Tongue (tissue), 3 donors: ENCODE measurements at places on chromosomes 5 and 9.

DNA sequence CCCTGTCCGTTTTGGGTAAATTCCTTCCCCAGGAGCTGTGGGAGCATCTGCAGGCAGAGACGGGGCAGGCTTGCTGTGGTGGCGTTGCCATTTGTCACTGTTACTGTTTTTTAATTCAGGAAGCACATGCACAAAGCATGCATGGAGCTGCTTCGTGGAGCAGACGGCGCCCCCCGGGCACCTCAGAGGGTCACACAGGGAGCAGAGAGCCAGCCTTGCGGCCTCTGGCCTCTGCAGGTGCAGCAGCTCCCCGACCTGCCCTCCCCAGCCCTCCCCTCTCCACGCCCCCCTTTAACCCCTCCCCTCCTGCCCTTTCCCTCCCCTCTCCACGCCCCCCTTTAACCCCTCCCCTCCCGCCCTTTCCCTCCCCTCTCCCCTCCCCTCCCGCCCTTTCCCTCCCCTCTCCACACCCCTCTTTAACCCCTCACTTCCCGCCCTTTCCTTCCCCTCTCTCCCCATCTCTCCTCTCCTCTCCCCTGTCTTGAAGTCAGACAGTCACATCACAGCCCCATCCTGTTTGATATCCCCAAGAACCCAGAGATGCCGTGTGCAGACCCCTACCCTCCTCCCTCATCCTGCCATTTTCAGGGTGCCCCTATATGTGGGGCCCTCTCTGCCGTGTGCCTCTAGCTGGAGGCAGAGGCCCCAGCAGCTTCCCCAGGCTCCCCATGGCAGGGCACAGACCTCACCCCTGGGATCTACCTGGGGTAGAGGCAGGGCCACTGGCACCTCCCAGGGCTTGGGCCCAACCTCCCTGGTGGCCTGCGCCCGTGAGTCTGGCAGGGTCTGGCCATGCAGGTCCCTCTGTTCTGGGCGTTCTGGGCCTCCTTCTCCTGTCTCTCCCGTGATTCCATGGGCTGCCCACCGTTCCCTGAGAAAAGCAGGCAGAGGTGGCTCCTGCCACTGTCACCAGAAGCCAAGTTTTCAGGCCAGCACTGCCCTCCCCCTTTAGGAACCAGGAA is 29.6 kb upstream of the UBAC1 start:
- peak; percentile 86 for DNase-seq

DNA sequence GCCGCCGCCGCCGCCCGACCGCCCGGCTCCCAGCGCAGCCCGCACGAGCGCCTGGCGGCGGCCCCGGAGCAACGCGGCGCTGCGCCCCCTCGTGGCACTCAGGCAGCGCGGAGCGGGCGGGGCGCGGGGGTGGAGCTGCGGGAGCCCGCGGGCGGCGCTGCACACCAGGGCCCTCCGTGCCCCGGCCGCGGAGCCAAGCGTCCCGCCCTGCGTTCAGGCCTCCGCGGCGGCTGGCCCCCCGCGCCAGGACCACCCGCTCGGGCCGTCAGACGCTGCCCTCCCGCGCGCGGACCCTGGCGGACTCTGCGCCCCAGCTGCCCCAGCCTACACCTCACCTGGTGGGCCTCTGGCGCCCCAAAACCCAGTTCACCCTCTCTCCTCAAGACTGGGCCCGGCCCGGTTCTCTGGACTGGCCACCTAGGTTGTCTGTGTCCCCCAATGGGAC is at the start of gene RASGEF1C:
Gene RASGEF1C, minus strand, starts transcription at position 75 of the 445 bp plus-strand sequence. CDS start 71,159 bp downstream, outside the sequence.
- peak; percentile 85 for DNase-seq

GRCh38 chr5:33850100-33850594 is 41.6 kb downstream of the ADAMTS12 start:
- DNase-seq, result no peak

GRCh38 chr5:136082390-136083193 is 50.1 kb upstream of the SMAD5 start:
- peak; percentile 76 for DNase-seq
